CD4-positive, alpha-beta T cell treated with Interleukin-1 beta for 1 hour (primary cell): ENCODE measurements at places on chromosomes 2 and 18.
A peak's percentile ranks its signal among the peaks of the same experiment; 100 is the strongest.

DNA sequence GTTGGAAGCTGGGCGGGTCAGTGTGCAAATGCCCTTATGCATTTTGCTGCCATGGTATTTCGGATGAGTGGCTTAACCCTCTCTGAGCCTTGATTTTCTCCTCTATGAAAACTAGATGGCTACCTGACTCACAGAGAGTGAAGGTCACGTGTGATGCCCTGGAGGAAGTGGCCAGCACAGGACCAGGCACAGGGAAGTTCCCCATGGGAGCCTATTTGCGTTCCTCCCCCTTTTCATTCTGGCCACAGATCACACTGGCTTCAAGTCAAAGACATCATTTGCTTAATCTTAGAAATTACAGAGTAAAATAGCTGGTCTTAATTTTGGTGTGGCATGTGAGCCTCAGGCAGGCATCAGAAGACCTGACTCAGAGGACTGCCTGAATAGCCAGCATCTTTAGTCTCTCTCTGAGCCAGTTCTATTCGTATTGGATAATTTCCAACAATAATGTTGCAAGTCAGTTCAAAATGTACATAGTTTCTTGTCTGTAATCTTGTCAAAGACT is 57.6 kb upstream of the CD302 start:
- peak; percentile 6 for DNase-seq

GRCh38 chr2:240466579-240467148 is 31.2 kb downstream of the GPC1 start:
- DNase-seq = no peak

DNA sequence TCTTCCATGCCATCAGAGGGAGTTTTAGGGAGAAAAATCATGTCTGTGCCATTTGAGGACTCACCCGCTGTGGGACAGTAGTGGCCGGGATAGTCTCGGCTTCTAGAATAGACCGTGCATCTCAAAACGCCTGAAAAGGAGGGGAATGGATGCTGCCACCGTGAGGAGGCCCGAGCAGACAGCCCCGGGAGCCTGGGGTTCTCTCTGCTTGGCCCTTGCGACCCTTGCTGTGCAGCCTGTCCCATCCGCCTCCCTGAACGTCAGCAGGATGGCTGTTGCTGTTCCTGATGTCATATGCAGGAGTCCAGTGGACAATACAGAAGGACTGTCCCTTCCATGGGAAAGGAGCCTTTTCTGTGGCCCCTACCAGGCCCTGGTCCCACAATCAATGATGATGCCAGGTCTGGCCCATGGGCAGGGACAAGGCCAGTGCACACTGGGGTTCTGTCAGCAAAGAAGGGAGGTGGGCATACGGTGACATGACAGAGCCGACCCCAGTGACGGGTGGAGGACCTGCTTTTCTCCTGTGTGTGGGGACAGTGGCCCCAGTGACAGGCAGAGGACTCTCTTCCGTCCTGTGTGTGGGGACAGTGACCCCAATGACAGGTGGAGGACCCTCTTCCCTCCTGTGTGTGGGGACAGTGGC is 58.8 kb downstream of the ACKR3 start:
- no peak for DNase-seq

DNA sequence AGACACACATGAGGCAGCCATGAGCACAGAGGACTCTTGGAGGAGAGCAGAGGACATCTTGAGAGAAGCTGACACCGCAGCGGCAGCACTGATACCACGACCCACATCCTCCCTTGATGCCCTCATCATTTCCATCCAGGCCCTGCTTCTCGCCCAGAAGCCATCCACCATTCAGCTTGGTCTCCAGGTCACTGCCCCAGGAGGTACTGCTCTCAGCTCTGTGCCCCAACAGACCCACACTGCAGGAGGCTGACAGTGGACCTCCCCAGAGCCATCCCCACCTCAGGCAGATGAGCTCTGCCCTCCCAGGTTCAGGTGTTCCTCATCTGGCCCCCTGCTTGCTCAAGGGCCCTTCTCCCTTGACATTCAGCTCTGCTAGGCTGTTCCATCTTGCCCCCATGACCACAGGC is 74.9 kb downstream of the ACKR3 start:
- no peak for DNase-seq

DNA sequence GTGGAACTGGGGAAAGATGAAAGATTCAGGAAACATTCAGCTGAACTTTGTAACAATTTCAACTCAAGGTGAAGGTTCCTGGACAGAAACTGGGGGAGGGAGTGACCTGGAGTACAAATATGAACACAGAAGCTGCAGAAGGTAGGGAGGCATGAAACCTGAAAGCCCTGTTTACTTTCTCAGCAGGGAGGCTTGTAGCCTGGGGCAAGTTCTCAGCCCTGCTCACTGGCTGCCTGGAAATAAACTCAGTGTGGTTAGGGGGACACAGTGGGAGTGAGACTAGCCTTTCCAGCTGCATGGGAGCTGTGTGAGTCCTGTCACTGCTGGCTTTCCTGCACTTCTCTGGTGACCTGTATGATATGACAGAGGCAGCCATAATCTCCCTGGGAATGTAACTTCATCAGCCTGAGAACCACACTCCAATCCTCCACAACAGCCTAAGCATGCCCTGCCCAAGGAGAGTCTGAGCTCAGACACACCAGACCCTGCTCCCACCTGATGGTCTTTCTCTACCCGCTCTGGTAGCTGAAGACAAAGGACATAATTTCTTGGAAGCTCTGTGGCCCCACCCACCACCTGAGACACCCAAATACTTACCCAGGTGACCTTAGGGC is 77.0 kb downstream of the ZSWIM2 start:
- no peak for DNase-seq

DNA sequence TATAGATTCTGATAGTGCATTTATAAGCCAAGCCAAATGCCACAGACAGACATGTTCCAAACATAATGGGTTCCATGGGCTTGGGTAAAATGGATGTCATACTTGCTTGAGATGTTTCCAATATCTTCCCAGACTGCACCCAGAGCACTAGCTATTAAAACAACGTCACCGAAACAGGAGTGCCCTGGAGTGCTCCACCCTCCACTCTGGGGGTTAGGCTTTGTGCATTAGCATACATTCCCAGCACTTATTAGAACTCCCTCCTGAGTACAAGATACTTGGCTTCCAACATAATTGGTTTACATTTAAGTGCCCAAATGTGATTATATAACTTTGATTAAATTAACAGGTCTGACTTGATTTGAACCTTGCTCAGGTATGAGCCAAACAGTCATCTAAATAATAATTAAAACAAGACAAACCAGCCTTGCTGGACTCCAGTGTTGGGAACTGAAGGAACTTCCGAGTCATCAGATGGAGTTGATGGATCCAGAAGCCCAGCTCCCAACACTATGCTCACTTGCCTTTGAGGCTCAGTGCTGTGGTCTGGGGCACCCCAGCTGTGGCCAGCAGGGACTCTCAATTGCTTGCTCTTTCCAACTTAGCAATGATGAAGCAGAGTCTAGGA is 60.5 kb upstream of the LGALSL start:
- DNase-seq = no peak

DNA sequence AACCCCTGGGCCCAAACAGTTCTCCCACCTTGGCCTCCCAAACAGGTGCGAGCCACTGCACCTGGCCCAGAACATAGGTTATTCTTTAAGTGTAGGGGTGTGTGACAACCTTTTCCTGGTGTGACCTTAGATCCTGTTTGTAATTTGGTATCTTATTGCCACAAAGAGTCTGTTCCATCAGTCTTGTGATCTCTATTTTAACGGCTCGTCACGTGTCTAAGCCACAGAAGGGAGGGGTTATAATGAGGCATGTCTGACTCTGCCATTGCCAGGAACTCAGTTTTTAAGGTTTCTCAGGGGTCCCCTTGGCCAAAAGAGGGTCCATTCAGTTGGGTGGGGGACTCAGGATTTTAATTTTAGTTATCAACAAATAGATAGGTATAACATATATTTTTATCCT is 4.4 kb upstream of the ALS2 start:
- no peak for DNase-seq

- no peak for DNase-seq
Observed at GRCh38 chr2:239930378-239930777, 94.8 kb downstream of the NDUFA10 start.

DNA sequence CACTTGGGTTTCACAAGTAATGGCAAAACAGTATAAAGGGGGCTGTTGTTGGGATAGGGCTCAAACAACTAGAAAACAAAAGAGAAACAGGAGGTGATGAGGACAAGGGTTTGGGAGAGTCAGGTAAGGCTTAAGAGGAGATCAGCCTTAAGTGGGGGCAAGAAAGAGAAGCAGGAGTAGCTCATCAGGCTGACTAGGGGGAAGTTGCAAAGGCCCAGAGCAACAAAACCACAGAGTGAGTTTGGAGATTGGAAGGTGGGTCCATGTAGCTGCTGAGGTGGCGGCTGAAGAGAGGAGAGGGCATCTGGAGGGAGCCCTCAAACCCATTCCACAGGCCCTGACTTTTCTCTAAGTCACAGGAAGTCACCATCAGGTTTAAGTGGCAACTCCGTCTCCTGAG is 126.0 kb downstream of the MREG start:
- DNase-seq = no peak

GRCh38 chr2:36912695-36913094 is 53.6 kb downstream of the STRN start:
- no peak for DNase-seq

GRCh38 chr18:54662986-54663385 is 71.9 kb downstream of the DYNAP start:
- DNase-seq = no peak

- DNase-seq = no peak
Observed at GRCh38 chr18:75132931-75133525, 75.9 kb downstream of the PTGR3 start.

GRCh38 chr2:99802734-99803133 is 312.9 kb upstream of the REV1 start:
- DNase-seq = no peak

GRCh38 chr2:238250896-238251295 is 11.1 kb upstream of the HES6 start:
- no peak for DNase-seq

- no peak for DNase-seq
Observed at GRCh38 chr2:45026924-45027450, 17.7 kb upstream of the SIX2 start.

GRCh38 chr2:219174146-219174545 is 2.6 kb downstream of the CNPPD1 start:
- no peak for DNase-seq

- no peak for DNase-seq
Observed at GRCh38 chr2:224775647-224776046, 59.5 kb upstream of the CCDC195 start.

DNA sequence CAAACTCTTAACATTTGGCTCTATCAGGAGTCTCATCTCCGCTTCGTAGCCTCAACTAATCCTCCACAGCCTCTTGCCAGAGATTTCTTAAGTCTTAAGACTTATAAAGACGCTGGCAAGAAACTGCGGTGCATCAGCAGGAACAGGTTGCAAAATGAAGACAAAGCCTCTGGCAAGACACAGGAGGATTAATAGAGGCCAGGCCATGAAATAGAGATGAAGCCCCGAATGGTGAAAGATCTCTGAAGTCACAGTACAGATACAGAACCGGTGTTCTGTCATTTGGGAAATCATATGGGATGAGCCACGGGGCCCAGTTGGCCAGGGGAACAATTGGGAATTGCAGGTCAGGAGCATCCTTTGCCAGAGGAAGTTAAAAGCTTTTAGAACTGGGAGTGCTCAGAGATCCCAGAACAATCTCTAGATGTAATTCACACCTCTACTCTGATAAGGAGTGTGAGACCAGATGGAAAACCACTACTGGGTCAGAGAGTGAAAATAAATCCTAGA is 190.9 kb upstream of the FOSL2 start:
- no peak for DNase-seq

DNA sequence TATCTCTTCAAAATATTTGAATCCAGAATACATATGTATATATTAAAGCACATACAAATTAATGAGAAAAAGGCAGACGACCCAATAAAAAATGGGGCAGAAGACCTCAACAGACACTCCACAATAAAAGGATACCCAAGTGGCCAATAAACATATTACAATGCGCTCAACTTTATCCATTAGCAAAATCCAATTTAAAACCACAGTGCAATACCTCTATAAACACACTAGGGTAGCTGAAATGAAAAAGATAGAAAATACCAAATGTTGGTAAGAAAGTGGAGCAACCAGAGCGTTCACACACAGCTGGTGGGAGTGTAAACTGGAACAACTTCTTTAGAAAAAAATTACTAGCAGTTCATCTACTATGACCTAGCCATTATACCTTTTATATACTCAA is 75.3 kb downstream of the CCDC148 start:
- no peak for DNase-seq

DNA sequence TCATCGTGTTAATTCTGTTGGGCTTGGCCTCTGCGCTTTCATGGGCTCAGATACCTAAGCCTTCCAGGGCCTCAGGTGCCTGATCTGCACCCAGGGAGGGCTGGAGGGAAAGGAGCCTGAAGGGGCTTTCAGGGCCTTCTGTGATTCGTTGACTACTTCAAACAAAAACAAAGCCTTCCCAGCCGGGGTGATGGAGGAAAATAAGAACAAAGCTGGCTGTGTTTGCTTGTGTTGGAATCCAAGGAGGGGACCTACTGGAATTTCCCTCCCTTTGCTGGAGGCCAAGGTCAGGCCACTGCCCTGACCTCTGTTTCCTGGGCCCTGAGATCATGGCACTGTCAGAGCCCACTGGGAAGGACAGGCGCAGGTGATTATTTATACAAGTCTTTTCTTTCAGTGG is 135.3 kb downstream of the KLHL29 start:
- no peak for DNase-seq

DNA sequence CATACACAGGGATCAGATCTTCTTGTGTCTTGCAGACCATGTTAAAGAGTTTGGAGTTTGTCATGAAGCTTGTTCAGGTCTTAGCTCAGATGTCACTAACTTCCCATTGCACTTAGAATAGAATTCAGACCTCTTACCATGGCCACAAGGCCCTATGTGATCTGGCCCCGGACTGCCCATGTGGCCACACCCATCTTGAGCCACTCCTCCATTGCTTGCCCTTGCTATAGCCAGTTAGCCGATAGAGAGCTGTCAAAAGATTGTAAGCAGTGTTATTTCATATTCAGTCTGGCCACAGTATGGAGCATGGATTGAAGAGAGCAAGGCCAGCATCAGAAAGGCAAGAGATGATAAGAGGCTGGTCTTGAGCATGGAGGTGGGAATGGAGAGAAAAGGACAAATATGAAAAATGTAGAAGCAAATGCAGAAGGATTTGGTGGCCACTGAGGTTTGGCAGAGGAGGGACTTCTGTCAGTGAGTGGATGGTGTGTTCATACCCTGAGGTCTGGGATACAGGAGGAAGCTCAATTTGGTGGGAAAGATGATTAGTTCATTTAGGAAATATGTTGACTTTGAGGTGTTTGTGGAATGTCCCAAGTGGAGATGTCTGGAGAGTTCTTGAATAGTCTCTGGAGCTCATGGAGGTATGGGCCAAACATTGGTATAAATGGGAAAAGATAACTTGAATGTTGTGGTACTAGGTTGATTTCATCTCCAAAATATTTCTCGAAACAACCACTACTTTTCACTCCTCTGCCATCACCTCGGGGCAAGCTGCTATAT is 10.6 kb downstream of the DGUOK start:
- no peak for DNase-seq
